CD8-positive, alpha-beta T cell (primary cell): ENCODE measurements at places on chromosomes 5 and 9.

DNA sequence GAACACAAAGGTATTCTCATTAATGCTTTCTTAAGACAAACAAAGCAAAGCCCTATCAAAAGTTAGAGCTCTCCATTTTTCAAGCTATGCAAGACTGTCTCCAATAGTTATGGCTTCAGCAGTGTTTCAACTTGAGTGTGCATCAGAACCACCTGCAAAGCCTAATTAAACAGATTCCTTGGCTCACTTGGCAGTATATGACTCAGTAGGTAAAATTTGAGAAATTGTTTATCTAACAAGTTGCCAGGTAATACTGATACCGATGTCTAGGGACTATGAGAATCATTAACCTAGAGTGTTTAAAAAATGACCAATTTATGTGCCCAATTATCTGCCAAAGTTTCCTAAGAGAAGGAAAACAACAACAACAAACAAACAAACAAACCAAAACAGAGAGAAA lies 60.3 kb upstream of the PARP8 start:
- DNase-seq, result no peak

DNA sequence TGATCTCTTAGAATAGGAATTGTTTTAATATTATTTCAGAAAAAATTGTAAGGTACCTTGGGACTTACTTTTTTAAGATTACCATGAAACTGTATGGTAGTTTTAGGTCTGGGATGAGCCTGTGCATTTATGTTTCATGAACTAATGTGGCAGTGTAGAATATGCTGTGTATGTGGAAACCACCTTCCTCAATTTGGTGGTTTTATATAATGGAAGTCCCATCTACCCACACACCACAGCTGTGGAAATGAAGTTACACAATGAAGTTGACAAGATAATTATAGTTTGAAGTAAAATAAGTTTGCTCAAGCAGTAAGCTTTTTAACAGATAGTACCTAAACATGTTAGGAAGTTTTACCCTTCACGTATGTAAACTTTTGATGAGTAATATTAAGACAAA lies 24.4 kb downstream of the WDR36 start:
- DNase-seq, result no peak

GRCh38 chr5:35543408-35543807 lies 74.3 kb upstream of the SPEF2 start:
- no peak for DNase-seq

DNA sequence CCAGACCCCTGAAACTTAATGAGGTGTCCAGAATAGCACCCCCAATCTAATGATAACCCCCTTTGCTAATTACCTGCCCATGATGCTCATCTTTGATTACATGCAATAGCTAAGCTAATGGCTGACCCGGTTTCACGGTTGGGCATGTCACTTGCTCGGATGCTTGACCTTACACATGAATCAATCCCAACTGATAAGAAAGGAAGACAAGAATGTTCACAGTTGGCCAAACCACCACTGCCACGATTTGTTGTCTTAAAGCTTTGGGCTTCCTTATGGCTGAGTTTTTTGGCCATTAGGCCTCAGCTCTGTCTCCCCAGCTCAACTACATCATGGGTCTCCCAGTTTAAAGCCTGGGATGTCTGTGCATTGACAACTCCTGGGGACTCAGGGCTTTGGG lies 53.1 kb upstream of the TGFBR1 start:
- DNase-seq, result no peak

- DNase-seq, result no peak
These were observed 1726.5 kb downstream of the MAT2B start for GRCh38 chr5:165231821-165232508.

DNA sequence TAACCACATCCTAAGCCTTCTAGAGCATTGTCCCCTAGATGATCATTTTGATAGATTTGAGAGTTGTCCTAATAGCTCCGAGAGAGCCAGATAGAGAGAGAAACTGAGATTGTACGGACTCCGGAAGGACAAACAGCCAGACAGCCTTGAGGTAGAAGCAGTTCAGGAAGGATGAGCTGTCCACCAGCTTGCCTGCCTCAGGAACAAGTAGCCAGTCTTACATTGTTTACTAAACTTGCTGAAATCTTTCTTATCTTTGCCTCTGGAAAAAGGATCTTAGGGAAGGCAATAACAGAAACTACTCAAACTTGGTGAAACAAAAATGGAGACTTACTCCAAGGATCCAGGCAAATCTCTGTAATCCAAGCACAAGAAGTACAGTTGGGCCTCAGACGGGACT lies 39.0 kb upstream of the SAP30L start:
- DNase-seq, result no peak

GRCh38 chr9:96660692-96661248 lies 5.7 kb upstream of the PRXL2C start:
- DNase-seq, result no peak

- no peak for DNase-seq
These were observed 143.9 kb upstream of the STC2 start for GRCh38 chr5:173472164-173472563.

GRCh38 chr9:17735859-17736258 lies 157.0 kb downstream of the SH3GL2 start:
- DNase-seq, result no peak

DNA sequence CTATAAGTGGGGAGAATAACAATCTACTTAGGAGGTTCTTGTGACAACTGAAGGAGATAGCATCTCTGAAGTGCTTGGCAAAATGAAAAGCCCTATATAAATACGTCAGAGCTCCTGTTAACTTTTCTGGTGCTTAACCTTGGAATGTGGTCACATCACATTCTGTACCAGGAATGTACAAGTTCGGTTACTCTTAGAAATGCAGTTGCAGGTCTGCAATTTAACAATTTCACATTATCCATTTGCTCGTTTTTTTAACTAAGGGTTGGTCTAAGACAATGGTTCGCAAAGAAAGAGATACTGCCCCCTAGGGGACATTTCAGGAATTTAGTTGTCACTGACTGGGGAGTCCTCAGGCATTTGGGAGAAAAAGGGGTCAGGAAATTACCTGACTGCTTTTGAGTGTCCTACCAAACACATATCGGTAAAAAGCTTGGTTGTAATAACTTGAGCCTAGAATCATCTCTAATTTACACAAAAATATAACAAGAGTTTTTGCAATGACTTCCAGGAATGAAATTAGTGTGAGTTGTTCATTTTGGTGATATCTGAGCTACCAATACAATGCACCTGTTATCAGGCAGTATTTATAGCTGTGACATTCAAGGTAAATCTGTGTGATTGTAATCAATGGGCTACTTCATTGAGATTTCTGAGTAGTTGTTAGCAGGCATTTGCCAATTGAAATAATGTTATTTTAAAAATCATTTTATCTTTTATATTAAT lies 5.4 kb upstream of the HBEGF start:
- DNase-seq, result peak; percentile 30

DNA sequence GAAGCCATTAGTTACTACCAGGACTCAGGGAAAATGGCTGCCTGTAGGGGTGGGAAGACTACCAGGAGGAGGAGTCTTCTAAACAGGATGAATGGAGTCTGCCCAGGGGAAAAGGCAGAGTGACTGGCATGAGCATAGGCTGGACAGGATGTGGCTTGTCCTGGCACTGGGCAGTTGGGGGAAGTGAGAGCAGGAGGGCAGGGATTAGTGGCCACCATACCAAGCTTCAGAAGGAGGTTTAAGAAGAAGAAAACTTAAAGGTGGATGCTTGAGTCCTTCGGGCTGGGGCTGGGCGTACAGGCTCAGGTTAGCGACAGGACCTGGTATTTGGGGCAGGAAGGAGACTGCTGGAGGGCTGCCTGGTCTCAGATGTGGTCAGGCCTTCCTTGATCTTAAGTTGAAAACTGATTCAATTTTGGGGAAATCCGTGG lies 5.0 kb upstream of the NSD1 start:
- no peak for DNase-seq

GRCh38 chr5:135149956-135150723 lies 116.1 kb upstream of the PITX1 start:
- DNase-seq, result no peak

- no peak for DNase-seq
These were observed 783 bp upstream of the DNAH5 start for GRCh38 chr5:13945271-13945670.

GRCh38 chr9:89010056-89010455 lies 18.8 kb downstream of the S1PR3 start:
- DNase-seq, result no peak

- DNase-seq, result no peak
These were observed 145.9 kb downstream of the PRELID2 start for GRCh38 chr5:145689235-145689634.

GRCh38 chr5:137735555-137736284 lies at the start of gene KLHL3:
KLHL3 (minus strand) TSS chr5:137736089; CDS start chr5:137735646, 443 bp downstream.
- DNase-seq, result peak; percentile 47

- DNase-seq, result no peak
These were observed 81.5 kb upstream of the UNC5A start for GRCh38 chr5:176728831-176729251.

GRCh38 chr5:21225223-21226064 lies 1237.4 kb upstream of the CDH18 start:
- DNase-seq, result no peak

- no peak for DNase-seq
These were observed 731.8 kb upstream of the RGMB start for GRCh38 chr5:98041661-98042060.

- DNase-seq, result no peak
These were observed 22.4 kb upstream of the PPP2CA start for GRCh38 chr5:134248256-134248655.

DNA sequence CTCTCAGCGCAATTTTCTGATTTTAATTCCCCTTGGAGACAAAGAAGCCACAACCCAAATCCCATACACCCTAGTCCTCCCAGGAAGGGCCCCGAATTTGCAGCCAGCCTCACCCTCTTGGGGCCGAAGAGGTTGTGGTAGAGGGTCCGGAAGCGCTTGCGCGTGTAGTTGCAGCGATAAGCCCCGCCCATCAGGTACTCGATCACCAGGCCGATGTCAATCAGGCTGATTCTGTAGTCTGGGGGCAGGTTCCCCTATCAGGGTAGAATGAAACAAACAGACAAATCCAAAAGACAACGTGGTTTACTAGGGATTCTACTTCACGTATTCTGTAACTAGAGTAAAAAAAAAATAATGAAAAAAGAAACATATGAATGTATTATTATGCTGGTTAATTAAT lies 210.6 kb upstream of the KLF9 start:
- DNase-seq, result no peak

DNA sequence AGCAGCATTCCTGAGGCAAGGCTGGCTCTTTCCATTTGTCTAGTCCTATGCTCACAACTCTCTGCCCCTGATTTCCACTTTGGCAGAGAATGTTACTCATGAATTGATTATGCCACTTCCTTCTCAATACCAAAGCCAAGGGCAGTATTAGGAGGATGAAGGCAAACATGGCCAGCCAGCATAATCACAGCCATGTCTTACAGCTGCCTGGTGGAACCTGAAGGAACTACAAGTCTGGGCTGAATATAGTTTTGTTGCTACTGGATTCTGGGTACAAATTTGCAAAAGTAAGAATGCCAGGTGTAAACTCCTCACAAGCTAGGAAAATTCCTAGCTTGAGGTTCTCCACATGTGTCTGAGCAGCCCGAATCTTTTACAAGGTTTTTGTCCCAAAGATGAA lies 4.2 kb downstream of the SIL1 start:
- no peak for DNase-seq

- no peak for DNase-seq
These were observed 16.9 kb downstream of the GADD45G start for GRCh38 chr9:89621676-89622075.

DNA sequence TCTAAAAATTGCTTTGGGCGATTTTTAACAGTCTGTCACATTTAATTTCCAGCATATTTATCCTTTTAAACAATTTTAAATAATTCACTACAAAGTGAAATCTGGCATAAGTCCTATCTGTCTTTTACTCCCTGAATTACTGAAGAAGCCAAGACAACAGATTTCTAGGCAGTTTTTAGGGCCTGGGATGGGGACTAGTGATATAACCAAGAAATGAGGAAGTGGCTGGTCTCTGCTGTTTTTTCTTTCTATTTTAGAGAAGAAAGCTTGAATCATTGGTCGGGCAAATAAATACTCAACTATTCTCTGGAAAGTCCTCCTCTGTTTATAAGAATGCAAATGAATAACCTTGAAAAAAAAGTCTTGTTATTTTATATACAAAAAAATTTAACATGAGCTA lies 79.7 kb upstream of the SSBP2 start:
- no peak for DNase-seq

- DNase-seq, result no peak
These were observed 686.5 kb upstream of the DMAC1 start for GRCh38 chr9:8486095-8486494.

- DNase-seq, result no peak
These were observed 170.8 kb downstream of the SGCD start for GRCh38 chr5:156497804-156498208.

- peak; percentile 90 for DNase-seq
These were observed at the start of gene PRR7 for GRCh38 chr5:177446200-177447065. PRR7 (plus strand) TSS chr5:177446814; CDS start chr5:177455068, 8,254 bp downstream.

GRCh38 chr5:100706776-100707175 lies 171.6 kb downstream of the FAM174A start:
- DNase-seq, result no peak

DNA sequence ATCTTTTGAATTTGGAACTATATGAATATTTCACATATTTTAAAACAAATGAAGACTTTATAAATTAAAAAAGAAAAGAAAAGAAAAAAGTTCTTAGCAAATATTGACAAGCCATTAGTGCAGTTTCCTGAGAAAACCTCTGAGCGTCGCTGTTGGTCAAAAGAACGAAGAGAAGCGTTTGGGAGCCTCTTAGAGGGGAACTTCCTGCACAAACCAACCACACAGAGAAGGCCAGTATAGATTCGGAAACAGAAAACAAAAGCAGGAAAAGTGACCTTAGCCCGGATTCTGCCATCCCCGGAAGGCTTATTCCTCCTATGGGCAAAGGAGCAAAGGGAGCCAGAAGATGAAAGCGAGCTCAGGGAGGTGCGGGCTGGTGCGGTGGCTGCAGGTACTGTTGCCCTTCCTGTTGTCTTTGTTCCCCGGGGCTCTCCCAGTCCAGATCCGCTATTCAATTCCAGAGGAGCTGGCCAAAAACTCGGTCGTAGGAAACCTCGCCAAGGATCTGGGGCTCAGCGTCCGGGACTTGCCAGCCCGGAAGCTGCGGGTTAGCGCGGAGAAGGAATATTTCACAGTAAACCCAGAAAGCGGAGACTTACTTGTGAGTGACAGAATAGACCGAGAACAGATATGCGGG lies at the start of gene PCDHGB2:
PCDHGB2 (plus strand) TSS at position 205 of the 637 bp plus-strand sequence; CDS start at position 347, 142 bp downstream.
- DNase-seq, result no peak

DNA sequence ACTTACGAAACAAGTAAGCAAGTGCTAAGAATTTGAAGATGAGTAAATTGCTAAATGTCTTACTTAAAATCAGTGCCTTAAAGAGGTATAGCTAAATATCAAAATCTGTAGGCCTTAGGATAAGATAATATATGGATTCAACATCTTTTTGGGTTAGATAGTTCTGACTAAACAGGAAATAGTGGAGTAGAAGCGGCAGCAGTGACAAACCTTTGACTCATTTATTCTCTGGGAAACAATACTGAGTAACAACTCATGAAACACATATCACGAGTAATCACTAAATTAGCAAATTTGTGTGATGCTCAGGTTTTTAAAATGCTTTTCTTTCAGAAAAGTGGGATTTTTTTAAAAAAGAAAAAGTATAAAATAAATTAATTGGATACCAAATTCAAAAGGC lies 762.1 kb upstream of the TYRP1 start:
- DNase-seq, result no peak

- DNase-seq, result no peak
These were observed 216.7 kb downstream of the NFIB start for GRCh38 chr9:14097215-14097614.

GRCh38 chr9:20476912-20477521 lies 145.3 kb downstream of the MLLT3 start:
- DNase-seq, result no peak

- DNase-seq, result no peak
These were observed 58.8 kb upstream of the IGFBPL1 start for GRCh38 chr9:38482918-38483592.
